ENCODE measurements at places on chromosomes 4 and X. TPM values are rescaled to one million over a fixed set of nuclear protein-coding genes. Genes with fewer than 3 reads are reported as not detected.

Gene ZNF141
- 6.7 TPM for total RNA-seq

Gene ADRA2C
- 2.2 TPM for total RNA-seq

Gene HHIP
- total RNA-seq = under 0.01 TPM

Gene PI4K2B
- total RNA-seq = 29.2 TPM

Gene FAAH2
- total RNA-seq = 0.11 TPM

Gene FMR1NB
- not detected for total RNA-seq

DNA sequence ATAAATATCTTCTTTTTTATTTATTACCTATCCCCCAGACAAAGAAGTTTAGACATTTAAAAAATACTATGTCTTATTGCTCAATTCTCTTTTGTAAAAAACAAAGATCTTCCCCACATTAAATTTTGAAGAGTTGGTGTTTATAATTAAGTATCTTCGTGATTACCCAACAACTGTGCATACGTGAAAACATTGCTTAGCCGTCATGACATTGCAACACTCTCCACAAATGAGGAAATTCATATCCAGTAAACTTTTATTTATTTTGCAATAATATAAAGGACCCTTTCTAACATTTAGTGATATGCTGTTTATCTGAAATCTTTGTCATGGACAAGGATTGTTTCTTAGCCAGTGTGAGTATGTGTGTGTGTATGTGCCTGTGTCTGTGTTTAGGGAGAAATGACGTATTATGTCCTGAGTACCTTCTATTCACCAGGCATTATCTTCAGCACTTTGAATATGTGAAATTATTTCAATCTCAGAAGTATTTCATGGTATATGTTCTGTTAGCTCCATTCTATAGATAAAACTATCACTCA is 26.1 kb upstream of the EREG start:
- no peak overlapping the region for H3K27ac ChIP-seq
- no peaks in the 10 kb centered on the region for H3K27me3 ChIP-seq
- no peaks in the 10 kb centered on the region for H3K4me1 ChIP-seq
- H3K36me3 ChIP-seq = no peaks in the 10 kb centered on the region
- H3K4me3 ChIP-seq = no peak overlapping the region

- H3K27me3 ChIP-seq = no peaks in the 10 kb centered on the region
- no peak overlapping the region for H3K27ac ChIP-seq
- H3K4me1 ChIP-seq = no peaks in the 10 kb centered on the region
- H3K4me3 ChIP-seq = no peak overlapping the region
Measured at GRCh38 chr4:16812041-16812440, 86.4 kb downstream of the LDB2 start.

DNA sequence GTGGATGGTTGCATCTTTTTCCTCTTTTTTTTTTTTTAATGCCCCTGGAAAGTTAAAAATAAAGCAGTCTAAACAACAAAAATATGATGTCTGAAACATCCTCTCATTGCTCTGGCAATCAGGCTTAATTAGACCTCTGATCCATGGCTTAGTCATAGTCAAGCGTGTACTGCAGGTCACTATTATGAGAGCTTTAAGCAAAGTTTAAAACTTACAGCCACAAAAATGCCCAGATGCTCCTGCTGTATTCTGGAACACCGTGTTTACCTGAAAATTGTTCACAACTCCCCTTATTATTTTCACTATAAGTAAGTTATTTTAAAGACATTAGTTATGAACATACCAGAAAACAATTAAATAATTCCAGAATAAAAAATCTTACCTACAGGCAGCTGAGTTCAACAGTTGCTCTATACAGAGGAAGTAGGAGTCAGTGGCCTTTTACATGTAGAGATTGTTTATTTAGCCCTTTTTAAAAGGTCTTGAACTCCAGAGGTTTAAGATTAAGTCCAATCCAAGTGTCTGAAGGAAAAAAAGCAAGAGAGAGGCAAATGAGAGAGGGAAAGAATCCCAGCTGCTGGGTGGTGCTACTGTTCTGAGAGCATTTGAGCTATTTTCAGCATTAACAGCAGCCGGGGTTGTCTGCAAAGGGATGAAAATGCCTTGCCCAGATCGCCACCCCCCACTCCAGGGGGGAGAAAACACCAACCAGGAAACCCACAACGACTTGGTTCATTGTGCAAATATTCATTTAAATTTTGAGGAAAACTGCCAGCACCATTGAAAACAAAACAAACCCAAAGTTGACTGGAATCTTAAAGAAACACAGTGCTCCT is 36.9 kb downstream of the SORBS2 start:
- peak overlapping the region; percentile 46 for H3K4me3 ChIP-seq
- H3K27me3 ChIP-seq = no peaks in the 10 kb centered on the region
- H3K27ac ChIP-seq = peak overlapping the region; percentile 34
- peak; percentile 82 for DNase-seq

GRCh38 chr4:42359711-42360110 is 37.6 kb upstream of the SHISA3 start:
- DNase-seq = peak; percentile 17
- H3K27me3 ChIP-seq = 0 out of 2 replicates have a peak, but pooled peaks cover 12% of the 10 kb centered on the region
- H3K4me1 ChIP-seq = no peaks in the 10 kb centered on the region
- peak overlapping the region; percentile 56 for H3K4me3 ChIP-seq
- no peak overlapping the region for H3K27ac ChIP-seq

GRCh38 chrX:17602245-17602644 is 135.0 kb upstream of the SCML1 start:
- H3K4me3 ChIP-seq = no peak overlapping the region
- DNase-seq = no peak
- no peaks in the 10 kb centered on the region for H3K36me3 ChIP-seq
- H3K27me3 ChIP-seq = no peaks in the 10 kb centered on the region
- no peak overlapping the region for H3K27ac ChIP-seq

DNA sequence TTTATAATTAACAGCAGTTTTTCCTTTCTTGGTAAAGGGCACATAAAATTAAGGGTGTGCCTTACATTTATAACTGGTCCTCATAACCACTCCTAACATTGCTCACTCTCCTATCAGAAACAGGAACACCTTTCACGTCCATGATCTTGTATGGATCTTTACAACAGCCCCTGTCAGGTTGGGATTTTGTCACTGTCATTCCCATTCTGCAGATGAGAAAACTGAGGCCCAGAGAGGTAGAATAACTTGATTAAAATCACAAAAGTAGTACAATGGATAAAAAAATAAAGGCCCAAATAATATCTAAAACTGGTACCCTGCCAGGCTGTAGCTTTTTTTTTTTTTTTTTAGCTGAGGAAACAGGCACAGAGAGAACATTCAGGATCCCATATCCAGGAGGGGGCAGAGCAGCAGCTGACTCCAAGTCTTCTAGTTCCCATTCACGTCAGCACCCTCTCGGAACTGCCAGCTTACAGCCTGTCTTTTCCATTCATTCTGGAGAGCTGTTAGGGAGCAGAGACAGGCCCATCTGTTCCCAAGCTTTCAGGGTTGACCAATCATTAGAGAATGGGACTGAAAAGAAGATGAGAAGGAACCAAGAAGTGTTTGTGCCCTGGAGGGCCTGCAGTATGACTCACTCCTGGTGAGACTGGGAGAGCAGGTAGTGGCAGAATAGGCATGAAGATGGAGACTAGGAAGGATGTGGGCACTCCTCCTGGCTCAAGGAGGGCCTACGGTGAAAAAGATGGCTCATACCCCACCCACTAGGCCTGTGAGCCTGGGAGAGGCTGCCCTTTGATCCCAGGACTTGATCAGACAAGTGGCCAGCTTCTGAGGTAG is 7.3 kb downstream of the SUV39H1 start:
- no peaks in the 10 kb centered on the region for H3K27me3 ChIP-seq
- 0 out of 2 replicates have a peak overlapping the region, but pooled peaks have one; percentile 12 for H3K27ac ChIP-seq
- no peaks in the 10 kb centered on the region for H3K4me1 ChIP-seq
- DNase-seq = peak; percentile 57
- H3K4me3 ChIP-seq = no peak overlapping the region

- peaks cover 31% of the 10 kb centered on the region for H3K4me1 ChIP-seq
- no peaks in the 10 kb centered on the region for H3K27me3 ChIP-seq
- H3K4me3 ChIP-seq = no peak overlapping the region
- H3K36me3 ChIP-seq = 0 out of 2 replicates have a peak, but pooled peaks cover 6% of the 10 kb centered on the region
Measured at GRCh38 chr4:2871466-2871865, 27.8 kb downstream of the ADD1 start.
